ENCODE measurements at places on chromosomes 6 and 20. TPM values are rescaled to one million over a fixed set of nuclear protein-coding genes. Genes with fewer than 3 reads are reported as not detected.

BPIFA1 gene
- total RNA-seq = not detected

COL20A1 gene
- total RNA-seq = 0.15 TPM

- DNase-seq = no peak
These were observed 8.4 kb upstream of the MRGBP start for GRCh38 chr20:62787866-62788265.

DNA sequence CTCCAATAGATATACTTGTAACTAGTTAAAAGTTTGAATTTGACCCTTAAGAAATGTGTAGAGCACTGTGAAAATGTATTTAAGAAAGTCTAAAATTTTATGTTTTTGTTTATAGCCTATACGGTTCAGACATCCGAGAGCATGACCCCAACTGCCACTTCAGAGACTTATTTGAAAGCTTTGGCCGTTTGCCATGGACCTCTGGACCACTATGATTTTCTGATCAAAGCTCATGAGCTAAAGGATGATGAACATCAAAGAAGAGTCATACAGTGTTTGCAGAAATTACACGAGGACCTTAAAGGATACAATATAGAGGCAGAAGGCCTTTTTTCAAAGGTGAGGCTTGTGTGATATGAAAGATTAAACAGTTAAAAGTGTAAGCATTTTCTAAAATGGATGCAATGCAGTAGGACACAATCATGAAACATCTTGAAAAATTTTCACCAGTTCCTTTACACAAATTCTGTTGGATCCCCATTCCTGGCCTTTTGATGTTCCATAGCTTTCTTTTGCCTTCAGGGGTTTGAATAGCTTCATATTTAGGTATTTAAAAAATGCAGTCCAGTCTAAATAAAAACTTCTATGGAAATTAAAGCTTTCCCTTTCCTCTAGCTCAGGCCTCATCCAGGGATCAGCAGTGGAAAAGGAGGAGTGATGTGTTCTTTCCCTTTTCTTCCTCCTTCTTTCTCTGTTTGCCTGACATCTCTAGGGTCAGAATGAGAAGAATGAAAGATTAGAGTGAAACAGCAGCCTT is 29.0 kb downstream of the AFG1L start:
- DNase-seq = no peak
